RWPE1 (cell line): ENCODE measurements at places on chromosomes 16 and 17.

- DNase-seq = no peak
These were observed at the start of gene HSPB9 for GRCh38 chr17:42122371-42123303. Gene HSPB9 (plus strand): TSS chr17:42122804. CDS start chr17:42122851, 47 bp downstream.

DNA sequence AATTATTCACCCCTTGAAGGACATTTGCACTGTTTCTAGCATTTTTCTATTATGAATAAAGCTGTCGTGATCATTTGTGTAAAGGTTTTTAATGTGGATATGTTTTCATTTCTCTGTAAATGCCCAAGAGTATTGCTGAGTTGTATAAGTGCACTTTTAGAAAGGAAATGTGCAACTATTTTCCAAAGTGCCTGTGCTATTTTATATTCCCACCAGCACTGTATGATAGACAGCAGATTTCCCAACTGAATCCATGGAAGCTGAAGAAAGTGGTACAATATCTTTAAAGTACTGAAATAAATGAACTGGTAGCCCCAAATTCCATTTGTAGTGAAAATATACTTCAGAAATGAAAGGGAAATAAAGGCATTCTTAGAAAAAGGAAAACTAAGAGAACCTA lies 238.4 kb downstream of the BCAS3 start:
- no peak for DNase-seq

GRCh38 chr17:61542027-61542426 lies 49.0 kb downstream of the NACA2 start:
- DNase-seq = no peak

DNA sequence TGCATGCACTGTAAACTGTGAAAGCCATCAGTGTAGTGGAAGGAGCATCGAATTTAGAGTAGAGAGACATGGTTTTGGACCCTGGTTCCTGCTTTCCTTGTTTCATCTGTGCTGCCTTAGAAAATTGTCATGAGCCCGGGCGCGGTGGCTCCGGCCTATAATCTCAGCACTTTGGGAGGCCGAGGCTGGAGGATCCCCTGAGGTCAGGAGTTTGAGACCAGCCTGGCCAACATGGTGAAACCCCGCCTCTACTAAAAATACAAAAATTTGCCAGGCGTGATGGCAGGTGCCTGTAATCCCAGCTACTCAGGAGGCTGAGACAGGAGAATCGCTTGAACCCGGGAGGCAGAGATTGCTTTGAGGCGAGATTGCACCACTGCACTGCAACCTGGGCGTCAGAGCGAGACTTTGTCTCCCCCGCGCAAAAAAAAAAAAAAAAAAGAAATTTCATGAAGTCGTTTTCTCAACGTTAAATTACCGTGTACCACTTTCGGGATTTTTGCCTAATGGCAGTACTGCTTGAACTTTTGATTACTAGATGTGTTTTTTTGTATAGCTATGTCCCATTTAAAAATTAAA lies 912 bp downstream of the COQ7 start:
- no peak for DNase-seq

- DNase-seq = peak; percentile 51
These were observed 6.2 kb upstream of the ACTG1 start for GRCh38 chr17:81518785-81519283.

DNA sequence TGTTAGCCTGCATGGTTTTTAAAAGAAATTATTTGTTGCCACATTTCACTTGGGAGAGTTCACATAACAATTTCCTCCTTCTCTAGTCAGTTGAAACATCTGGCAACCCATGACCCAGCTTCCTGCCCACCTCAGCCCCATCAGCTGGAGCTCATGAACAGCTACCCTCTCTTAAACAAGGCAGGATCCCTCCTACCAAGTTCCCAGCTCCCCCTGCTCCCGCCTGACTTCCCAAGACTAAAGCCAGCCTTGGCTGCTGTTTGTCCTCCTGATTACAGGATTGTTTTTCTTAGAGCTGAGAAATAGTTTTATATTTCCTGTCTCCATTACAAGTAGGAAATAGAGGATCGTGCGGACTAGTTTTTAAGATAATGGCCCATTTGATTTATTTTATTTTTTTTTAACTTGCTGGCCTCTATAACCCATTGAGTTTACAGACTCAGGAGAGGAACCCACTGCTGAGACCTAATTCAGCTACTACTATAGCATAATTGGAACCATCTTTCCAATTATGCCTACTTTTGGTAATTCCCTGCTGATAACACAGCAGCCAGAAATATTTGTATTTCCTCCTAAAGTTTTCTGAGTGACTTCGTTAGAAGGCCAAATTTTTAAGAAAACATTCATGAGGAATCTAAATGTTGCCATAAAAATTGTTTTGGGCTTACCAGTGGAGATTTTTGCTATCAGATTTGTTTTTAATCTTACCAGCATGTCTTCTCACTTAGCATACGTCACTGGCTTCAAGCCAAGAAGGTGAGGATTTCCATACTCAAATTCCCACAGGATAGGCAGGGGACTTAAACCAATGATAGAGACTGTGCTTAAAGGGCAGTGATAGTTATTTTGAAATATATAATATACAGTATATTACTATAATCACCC lies 90.0 kb downstream of the ELAC2 start:
- no peak for DNase-seq

GRCh38 chr16:3983081-3983520 lies 102.6 kb upstream of the CREBBP start:
- peak; percentile 80 for DNase-seq

- peak; percentile 41 for DNase-seq
These were observed 633 bp downstream of the TBC1D16 start for GRCh38 chr17:80034791-80035686.

DNA sequence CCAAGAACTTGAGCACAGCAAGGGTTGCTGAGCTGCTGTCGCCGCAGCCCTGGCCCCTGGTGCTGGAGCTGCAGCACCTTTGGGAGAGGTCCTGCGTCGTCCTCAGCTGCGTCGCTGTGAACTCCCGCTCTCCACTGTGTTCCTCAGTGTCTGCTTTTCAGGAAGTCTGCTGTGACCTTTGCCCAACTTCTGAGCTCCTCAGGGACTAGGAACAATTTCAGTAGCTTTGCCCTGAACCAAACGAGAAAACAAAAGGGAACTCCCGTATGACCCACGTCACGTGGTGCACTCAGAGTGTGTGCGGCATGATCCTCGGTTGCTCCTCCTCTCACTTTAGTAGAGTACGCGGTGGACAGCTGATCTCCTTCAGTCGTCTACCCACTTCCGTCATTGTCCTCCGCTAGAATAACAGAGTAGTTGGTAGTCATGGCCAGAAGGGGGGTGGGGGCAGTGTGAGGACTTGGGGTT lies 44.2 kb downstream of the WDR45B start:
- DNase-seq = no peak

DNA sequence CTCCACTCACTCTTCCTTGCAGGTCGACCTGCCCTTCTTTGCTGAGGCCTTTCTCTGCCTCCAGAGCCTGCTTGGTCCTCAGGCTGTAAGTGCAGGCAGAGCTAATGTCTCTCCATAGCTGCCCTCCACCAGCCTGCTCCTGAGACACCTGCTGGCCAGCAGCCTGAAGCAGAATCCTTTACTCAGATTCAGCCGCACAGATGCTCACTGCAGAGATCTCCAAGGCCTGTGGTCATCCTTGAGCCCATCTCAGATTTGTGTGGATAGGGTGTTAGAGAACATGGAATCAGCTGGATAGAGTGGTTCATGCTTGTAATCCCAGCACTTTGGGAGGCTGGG lies 11.5 kb downstream of the DEXI start:
- no peak for DNase-seq
